ENCODE measurements at places on chromosomes 7 and 10.

GRCh38 chr10:95508730-95509129 lies 52.4 kb downstream of the SORBS1 start:
- DNase-seq = no peak

DNA sequence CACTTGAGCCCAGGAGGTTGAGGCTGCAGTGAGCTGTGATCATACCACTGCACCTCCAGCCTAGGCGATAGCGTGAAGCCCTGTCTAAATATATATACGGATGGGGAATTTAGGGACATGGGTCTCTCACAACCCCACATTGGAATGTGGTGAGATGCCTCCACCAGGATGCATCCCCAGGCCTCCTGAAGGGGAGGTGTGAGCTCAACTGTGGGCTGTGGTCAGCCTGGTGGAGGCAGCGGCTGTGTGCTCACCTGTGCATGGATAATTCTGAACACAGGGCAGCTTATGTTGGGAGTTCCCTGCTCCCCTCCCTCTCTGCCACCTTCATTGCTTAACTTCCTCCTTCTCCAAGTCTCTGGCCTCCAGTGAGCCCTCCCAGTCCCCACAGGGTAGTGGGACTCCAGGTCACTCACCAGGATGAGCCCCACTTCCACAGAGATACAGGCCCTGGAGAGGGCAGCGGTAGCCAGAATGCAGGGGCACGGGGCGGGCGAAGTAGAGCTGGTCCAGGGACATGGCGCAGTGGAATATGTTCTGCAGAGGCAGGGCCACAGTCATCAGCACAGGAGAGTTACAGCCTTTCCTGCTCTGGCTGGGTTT lies 30.4 kb downstream of the PYROXD2 start:
- no peak for DNase-seq

GRCh38 chr10:61063034-61063433 lies 119.0 kb upstream of the RHOBTB1 start:
- DNase-seq = no peak

GRCh38 chr7:94069162-94069739 lies 65.1 kb upstream of the BET1 start:
- DNase-seq = no peak

DNA sequence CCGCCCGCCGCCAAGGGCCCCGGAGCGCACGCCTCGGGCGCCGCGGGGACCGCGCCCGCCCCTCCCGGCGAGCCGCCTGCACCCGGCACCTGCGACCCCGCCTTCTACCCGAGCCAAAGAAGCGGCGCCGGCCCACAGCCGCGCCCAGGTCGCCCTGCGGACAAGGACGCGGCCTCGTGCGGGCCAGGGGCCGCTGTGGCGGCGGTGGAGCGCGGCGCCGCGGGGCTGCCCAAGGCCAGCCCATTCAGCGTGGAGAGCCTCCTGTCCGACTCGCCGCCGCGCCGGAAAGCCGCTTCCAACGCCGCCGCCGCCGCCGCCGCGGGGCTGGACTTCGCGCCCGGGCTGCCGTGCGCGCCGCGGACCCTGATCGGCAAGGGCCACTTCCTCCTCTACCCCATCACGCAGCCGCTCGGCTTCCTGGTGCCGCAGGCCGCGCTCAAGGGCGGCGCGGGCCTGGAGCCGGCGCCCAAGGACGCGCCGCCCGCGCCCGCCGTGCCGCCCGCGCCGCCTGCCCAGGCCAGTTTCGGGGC lies 3.5 kb downstream of the UNCX start:
- no peak for DNase-seq

- DNase-seq = no peak
These were observed 844.3 kb downstream of the CNTNAP2 start for GRCh38 chr7:146960773-146961391.

GRCh38 chr10:114432566-114433093 lies 28.3 kb upstream of the AFAP1L2 start:
- no peak for DNase-seq

DNA sequence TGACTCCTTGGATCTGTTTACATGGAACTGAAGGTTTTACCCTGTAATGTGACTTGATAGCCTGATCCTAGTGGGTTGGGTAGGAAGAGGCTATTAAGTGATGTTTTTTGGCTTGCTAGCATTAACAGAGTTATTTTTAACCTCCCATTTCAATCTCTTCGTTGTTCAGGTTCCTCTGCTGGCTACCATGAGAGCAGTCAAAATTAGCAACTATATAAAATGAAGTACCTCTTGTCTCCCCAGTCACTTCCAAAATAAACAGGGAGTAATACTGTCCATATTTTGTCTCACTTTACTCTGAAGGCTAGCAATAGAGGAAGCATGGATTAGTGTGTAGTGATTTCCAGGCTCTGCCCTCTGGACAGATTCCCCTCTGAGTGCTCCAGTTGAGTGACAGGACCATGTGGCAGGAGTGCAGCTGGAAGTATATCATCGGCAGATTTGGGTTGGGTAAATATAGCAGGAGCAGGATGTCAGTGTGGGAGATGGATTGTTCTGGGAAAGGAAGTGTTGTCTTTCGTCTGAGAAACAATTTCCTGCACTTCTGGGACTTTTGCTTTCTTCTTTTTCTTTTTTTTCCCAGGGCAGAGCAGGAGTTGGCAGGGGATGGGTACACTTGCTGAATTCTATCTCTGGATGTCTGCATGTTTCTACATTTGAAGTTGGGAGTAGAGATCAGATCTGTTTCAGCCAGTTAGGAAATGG lies 35.2 kb downstream of the GBF1 start:
- DNase-seq = no peak

Data from non-pigmented ciliary epithelial cell (primary cell).